T-helper 2 cell treated with Interferon-gamma antibody and Interleukin-4, amounts not matched to agents 5 μg/mL and 100 μg/mL, for 36 hours (primary cell): ENCODE measurements at places on chromosomes 2 and 18.

GRCh38 chr2:156327835-156328695 is 4.5 kb downstream of the NR4A2 start:
- no peak for DNase-seq

DNA sequence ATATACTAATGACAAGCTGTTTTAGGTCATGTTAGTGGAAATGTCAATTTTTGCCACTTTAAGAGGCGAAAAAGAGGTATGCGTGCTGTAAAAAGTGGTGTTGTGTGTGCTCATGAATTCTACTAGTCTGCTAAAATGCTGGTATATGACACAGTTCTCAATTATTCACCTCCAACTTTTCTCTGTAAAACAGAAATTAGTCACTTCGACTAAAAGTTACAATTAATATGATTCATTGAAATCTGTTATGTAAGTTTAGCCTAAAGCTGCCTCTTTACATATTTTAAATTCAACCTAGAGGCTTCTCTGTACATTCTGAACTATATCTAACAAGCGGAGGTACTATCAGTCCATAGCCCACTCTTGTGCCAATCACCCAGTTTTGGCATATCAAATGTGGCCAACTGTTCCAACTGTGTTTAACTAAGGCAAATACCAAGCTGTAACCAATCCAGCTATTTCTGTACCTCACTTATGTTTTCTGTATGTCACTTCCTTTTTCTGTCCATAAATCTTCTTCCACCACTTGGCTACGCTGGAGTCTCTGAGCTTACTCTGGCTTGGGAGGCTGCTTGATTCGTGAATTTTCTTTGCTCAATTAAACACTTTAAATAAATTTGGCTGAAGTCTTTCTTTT is 20.8 kb downstream of the BAZ2B start:
- no peak for DNase-seq

GRCh38 chr2:137764646-137765045 is 199.6 kb upstream of the HNMT start:
- no peak for DNase-seq

DNA sequence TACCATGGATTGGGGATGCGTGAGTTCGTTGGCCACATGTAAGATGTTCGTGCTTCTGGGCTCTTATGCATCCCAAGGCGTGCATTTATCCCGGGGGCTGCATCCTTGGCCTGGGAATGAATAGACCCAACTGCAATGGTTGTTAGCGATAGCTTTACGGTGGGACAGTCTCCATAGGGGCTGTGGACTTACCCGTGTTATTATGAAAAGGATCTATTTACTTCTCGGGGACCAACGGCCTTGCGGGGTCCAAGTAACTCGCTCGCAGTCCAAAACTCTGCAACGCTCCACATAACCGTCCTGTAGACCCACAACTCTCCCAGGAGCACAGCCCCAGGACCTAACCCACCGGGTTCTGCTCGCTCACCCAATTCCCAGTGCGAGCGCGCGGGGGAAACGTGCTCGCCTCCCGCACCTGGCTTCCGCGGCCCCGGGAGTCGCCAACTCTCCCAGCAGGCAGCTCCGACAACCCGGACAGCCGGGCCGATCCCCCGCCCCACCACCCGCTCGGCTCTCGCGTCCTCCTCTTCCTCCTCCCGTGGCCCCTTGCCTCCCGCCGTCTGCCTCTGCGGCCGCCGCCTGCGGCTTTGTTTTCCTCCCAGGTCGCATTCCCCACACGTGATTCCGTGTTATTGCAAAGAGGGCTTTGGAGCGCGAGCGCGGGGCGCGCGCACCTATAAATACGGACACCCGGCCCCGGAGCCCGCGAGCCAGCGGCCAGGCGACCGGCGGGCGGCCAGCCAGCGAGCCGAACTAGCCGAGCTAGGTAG is at the start of gene CABLES1:
CABLES1 (plus strand) TSS at position 706 of the 770 bp plus-strand sequence. CDS start 278 bp downstream, outside the sequence.
- DNase-seq = no peak

- DNase-seq = peak; percentile 96
Measured at GRCh38 chr2:676647-677055, 555 bp downstream of the TMEM18 start.

DNA sequence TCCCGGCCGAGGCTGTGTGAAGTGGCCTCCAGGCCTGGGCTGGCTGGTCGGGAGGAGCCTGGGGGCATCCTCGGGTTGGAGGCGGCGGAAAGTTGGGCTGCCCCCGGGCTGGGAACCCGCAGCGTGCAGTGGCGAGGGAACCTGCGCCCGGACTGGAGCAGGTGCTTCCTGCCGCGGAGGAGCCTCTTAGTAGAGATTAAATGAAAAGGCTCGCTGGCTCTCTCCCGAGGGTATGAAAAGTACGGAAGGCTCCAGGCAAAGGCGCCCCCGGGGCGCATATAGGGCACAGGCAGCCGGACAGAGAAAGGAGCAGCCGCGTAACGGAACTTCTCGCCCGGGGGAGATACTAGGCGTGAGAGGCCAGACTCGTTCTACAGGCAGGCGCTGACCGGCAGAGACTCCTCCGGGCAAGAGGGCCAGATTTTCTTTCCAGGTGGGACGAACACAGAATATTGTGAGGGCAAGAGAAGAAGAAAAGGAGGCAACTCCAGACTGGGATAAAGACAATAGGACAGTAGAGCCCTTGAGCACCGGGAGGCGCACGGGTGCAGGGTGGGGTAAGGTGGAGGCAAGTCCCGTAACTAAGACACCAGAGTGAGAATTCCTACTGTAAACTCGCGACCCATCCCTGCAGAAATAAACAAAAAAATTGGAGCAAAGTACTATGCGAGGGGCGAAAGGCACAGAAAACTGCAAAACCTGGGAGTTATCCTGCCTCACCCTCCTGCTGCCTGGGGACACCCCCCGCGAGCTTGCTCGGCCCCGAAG is 816 bp downstream of the CDH2 start:
- DNase-seq = no peak

DNA sequence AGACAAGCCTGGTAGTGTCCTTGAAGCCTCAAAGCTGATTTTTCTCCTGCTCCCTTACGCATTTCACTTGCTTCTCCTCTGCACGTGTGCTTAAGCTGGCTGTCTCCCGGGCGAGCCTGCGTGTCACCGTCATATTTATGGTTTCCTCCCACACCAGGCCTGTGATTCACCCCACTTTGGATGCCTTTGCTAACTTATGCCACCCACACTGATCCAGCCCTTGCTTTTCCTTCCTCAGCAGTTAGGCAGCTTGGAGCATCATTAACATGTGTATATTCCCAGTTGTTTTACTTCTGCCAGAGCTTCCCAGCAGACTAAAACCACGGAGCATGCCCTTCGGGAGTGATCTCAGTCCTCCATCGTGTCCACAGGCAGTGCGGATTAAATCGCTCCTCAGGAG is 2.2 kb downstream of the ST3GAL5 start:
- peak; percentile 63 for DNase-seq

GRCh38 chr2:116211719-116212118 is 1602.8 kb upstream of the DDX18 start:
- no peak for DNase-seq

DNA sequence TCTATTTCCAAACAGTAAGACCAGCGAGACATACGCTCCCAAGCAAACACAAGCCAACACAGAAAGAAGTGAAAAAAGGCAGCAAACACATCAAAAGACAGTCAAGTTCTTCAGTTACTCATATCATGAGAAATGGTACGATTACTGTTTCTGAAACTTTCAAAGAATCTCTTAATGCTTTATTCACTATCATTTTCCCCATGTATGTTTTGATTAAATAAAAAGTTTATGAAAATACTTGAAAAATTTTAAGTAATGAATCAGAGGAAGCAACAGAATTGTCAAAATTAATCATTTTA is 114.9 kb downstream of the HDAC4 start:
- DNase-seq = no peak

DNA sequence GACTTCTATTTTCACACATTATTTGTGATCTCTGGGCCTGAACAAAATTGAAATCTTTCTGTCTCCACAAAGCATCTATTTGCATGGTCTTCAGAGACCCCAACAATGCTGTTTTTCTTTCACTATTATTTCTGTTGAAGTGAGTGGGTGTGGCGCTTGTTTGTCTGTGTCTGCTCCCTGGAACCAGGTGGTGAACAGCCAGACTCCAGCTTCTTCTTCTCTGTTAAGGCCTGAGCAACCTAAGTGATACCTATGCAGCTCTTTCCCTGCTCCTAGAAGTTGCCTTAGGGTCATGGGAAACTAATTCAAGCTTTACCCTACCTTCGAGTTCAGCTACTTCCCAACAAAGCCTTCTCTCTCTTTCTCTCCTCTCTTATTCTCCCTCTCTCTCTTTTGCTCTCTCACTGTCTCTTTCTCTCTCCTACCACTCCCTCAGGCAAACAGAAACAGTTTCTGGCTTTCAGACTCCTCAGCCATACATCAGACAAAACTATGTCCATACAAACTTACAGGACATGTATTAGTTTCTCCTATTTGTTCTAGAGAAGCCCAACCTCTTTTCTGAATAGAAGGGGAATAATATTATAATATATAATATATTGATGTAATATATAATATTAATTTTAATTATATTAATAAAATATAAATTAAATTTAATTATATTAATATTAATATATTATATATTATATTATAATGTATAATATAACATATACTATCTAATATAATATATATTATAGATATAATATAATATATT is 552.5 kb downstream of the DSC3 start:
- DNase-seq = no peak

GRCh38 chr2:223501641-223502040 is 100.5 kb downstream of the SCG2 start:
- no peak for DNase-seq

- no peak for DNase-seq
Measured at GRCh38 chr2:211724933-211725332, 813.7 kb downstream of the ERBB4 start.

GRCh38 chr2:23609254-23609653 is 224.3 kb downstream of the KLHL29 start:
- no peak for DNase-seq

DNA sequence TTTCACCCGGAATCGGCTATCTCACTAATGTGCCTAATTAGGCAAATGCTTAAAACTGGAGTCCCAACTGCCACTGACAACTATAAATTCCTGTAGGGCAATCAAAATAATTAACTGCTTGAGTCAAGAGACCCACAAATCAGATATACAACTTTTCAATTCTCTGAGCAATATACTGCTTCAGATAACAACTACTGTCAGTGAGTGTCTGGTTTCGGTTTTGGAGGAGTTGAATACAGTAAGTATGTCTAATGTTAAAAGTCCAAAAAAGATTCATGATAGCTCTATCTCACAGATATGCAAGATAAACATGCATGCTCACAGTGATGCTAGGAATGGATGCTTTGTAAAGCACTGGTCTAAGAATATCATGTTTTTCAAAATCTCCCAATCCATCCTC is 283.3 kb downstream of the NRXN1 start:
- DNase-seq = no peak

GRCh38 chr2:186593523-186593922 is 3.7 kb downstream of the ITGAV start:
- no peak for DNase-seq

- DNase-seq = no peak
Measured at GRCh38 chr2:112791019-112791418, 6.7 kb upstream of the IL1A start.

- DNase-seq = no peak
Measured at GRCh38 chr18:59096098-59096789, 43.4 kb upstream of the SEC11C start.
